Brain (organoid and tissue), 16 donors: ENCODE measurements at places on chromosomes 13 and 19. TPM values are rescaled to one million over a fixed set of nuclear protein-coding genes. Genes with fewer than 3 reads are reported as not detected.

The DBP gene
- polyA plus RNA-seq: 53.2 TPM

The FXYD3 gene
- polyA plus RNA-seq: 0.78 TPM

The TEX30 gene
- 15.9 TPM for polyA plus RNA-seq

The CD37 gene
- 8.2 TPM for polyA plus RNA-seq

The NOVA2 gene
- 13.0 TPM for polyA plus RNA-seq

The ZNF677 gene
- 15.2 TPM for polyA plus RNA-seq

The ARL11 gene
- not detected for polyA plus RNA-seq

The SELENOV gene
- 4.3 TPM for polyA plus RNA-seq

The NTN5 gene
- polyA plus RNA-seq: 0.78 TPM

The B3GNT3 gene
- polyA plus RNA-seq: not detected

The ATP4A gene
- polyA plus RNA-seq: not detected

The MEGF8 gene
- polyA plus RNA-seq: 36.5 TPM

The TSSK6 gene
- polyA plus RNA-seq: 2.7 TPM

The FAM124A gene
- polyA plus RNA-seq: 11.3 TPM

The IGFL1 gene
- not detected for polyA plus RNA-seq

The RNF113B gene
- not detected for polyA plus RNA-seq

The SEMA6B gene
- 39.1 TPM for polyA plus RNA-seq

The FPR3 gene
- polyA plus RNA-seq: 0.92 TPM

The ZNF534 gene
- 0.27 TPM for polyA plus RNA-seq

The PALM3 gene
- polyA plus RNA-seq: 1.9 TPM

The CEBPA gene
- 5.0 TPM for polyA plus RNA-seq

The BRME1 gene
- polyA plus RNA-seq: 19.0 TPM

The ZNF180 gene
- 1.1 TPM for polyA plus RNA-seq

The ZNF460 gene
- 1.1 TPM for polyA plus RNA-seq

The ZNF221 gene
- polyA plus RNA-seq: 0.66 TPM

The SIAH3 gene
- polyA plus RNA-seq: 0.39 TPM

The POSTN gene
- 0.58 TPM for polyA plus RNA-seq

The DLL3 gene
- 57.3 TPM for polyA plus RNA-seq

The CGB3 gene
- polyA plus RNA-seq: not detected

The SHISA7 gene
- polyA plus RNA-seq: 6.0 TPM

The HOMER3 gene
- 35.0 TPM for polyA plus RNA-seq

The HSD17B14 gene
- 44.7 TPM for polyA plus RNA-seq

The DNMT1 gene
- polyA plus RNA-seq: 126 TPM

The VSTM2B gene
- polyA plus RNA-seq: 6.8 TPM

The RHPN2 gene
- 94.0 TPM for polyA plus RNA-seq
